ENCODE measurements at places on chromosomes 12 and 14. TPM values are rescaled to one million over a fixed set of nuclear protein-coding genes. Genes with fewer than 3 reads are reported as not detected.

SYCP3 gene
- total RNA-seq = 0.21 TPM

OR4M1 gene
- not detected for total RNA-seq

PIWIL1 gene
- total RNA-seq = 0.21 TPM

CABP1 gene
- 4.9 TPM for total RNA-seq

SLC35F4 gene
- 0.90 TPM for total RNA-seq

HOXC4 gene
- 1.6 TPM for total RNA-seq

GRIN2B gene
- 1.7 TPM for total RNA-seq

RBP5 gene
- 2.6 TPM for total RNA-seq

KCNJ8 gene
- 30.3 TPM for total RNA-seq

RFLNA gene
- total RNA-seq = 6.0 TPM

ABCD4 gene
- total RNA-seq = 30.6 TPM

- no peak for DNase-seq
Measured at GRCh38 chr12:94103986-94104385, 44.4 kb upstream of the PLXNC1 start.

- no peak for DNase-seq
Measured at GRCh38 chr14:102975662-102976061, 53.2 kb downstream of the AMN start.

DNA sequence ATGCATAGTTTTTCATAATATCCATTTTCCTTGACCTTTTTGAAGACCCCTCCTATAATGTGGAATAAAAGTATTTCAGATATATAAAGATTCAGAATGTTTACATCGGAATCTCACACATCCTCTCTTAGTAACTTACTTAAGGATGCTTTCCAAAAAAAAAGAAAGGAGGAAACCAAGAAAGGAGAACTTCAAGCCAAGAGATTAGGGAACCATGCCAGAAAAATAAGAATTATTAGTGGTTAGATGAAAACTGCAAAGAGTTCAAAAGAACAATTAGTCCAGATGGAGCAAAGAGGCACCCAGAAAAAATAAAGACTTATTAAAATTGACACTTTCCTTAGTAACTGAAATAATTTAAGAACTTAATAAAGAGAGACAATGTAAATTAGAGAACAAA, 179.2 kb downstream of the DUSP6 start:
- no peak for DNase-seq

- no peak for DNase-seq
Measured at GRCh38 chr14:100237735-100238418, 1.1 kb upstream of the YY1 start.

GRCh38 chr12:581746-582145, 81.5 kb downstream of the NINJ2 start:
- no peak for DNase-seq

- no peak for DNase-seq
Measured at GRCh38 chr12:90390947-90391346, 564.0 kb downstream of the CCER1 start.

- DNase-seq = no peak
Measured at GRCh38 chr12:105267711-105268110, 31.7 kb upstream of the APPL2 start.

GRCh38 chr12:83140135-83140534, 453.4 kb downstream of the TMTC2 start:
- no peak for DNase-seq

- no peak for DNase-seq
Measured at GRCh38 chr12:6241495-6241894, 41.3 kb downstream of the CD9 start.

DNA sequence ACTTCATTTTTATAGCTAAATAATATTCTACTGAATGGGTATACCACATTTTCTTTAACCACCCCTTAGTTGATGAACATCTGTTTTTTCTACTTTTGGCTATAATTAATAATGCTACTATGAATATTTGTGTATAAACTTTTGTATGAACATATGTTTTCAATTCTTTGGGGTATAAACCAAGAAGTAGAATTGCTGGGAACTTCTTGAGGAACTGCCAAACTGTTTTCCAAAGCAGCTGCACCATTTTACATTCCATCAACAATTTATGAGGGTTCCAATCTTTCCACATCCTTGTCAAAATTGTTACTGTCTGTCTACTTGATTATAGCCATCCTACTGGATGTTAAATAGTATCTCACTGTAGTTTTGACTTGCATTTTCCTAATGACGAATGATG, 221.8 kb downstream of the PRKD1 start:
- no peak for DNase-seq

DNA sequence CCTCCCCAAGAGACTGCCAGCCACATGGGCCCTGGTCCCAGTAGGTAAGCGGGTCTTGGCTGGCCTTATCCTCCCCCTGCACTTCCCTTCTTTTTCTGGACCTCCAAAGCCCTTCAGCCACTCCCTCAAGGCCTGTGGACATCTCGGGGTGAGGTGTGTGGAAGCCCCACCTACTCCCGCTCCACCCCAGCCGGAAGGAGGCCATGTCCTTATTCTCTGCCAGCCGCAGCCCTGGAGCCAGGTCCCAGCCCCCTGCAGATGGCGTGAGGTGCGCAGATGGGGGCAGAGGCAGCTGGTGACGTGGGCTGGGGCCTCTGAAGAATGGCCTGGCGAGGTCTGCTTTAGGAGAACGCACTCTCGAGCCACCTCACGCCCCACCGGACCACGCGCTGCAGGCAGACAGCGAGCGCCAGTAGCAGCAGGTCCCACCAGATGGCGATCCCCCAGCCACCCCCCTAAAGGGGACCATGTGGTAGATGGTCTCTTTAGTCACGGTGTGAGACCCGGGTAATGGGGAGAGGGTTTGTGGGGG, 167.1 kb downstream of the TSPAN9 start:
- no peak for DNase-seq

GRCh38 chr12:43482311-43483085, 69.5 kb downstream of the ADAMTS20 start:
- no peak for DNase-seq

DNA sequence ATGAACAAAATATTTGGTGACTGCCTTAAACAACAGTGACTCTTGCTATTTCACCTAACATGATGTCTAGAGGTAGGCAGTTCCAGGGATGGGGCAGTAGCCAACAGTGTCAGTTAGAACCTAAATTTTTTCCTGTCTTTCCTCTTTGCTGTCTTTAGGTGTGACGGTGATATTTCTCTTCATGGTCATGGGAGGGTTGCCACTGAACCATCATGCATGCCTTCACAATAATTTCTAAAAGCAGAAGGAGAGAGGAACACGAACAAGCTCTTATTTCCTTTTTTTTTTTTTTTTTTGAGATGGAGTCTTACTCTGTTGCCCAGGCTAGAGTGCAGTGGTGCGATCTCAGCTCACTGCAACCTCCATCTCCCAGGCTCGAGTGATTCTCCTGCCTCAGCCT, 2.4 kb downstream of the CCDC63 start:
- DNase-seq = no peak

GRCh38 chr14:33768458-33768830, 182.4 kb downstream of the EGLN3 start:
- no peak for DNase-seq

DNA sequence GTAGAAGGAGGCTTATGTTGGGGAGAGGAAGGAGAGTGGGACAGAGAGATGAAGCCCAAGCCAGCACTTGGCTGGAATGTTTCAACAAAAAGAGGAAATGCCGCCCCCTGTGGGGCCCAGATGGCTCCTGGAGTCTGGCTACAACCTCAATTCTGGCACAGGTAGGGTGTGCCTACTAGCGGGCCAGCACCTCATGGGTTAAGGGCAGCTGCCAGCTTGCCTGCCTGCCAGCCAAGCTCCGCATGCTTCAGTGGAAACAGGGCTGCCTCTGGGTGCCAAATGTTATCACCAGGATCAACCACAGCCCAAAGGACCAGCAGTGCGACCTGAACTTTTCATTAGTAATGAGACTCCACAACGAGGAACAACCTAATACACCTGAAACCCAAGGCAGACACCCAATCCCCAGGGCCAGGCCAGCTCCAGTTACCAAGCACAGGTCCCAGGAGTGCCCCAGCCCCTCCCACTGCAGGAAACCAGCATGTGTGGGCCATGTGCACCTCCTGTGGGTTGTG, 11.3 kb downstream of the RAB15 start:
- DNase-seq = no peak

- no peak for DNase-seq
Measured at GRCh38 chr12:16168078-16168477, 109.4 kb downstream of the SLC15A5 start.

- DNase-seq = no peak
Measured at GRCh38 chr12:130555628-130556485, 160.2 kb downstream of the RIMBP2 start.

GRCh38 chr14:93669632-93670031, 118.7 kb downstream of the PRIMA1 start:
- no peak for DNase-seq

GRCh38 chr12:115451780-115452736, 768.1 kb upstream of the TBX3 start:
- no peak for DNase-seq

GRCh38 chr14:39967885-39968284, 535.7 kb upstream of the FBXO33 start:
- no peak for DNase-seq

GRCh38 chr12:32821710-32822109, 66.0 kb upstream of the YARS2 start:
- no peak for DNase-seq

- DNase-seq = no peak
Measured at GRCh38 chr12:122081083-122081696, 2.6 kb downstream of the MLXIP start.

DNA sequence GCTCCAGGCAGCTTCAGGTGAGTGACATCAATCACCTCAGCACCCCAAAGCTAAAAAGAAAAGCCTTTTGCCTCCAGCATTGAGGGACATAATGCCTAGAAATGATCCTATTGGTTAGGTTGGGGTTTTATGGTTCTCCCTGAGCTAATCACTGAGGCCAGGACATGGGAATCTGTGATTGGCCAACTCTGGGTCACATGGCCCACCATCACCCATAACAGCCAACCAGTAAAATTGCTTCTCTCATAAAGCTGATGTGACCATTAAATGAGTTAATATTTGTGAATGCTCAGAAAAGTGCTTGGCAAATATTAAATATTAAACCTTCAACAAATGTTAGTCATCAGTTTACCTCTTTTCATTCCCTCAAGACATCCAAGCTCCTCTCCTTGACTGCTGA, 60.2 kb downstream of the TBX3 start:
- no peak for DNase-seq

DNA sequence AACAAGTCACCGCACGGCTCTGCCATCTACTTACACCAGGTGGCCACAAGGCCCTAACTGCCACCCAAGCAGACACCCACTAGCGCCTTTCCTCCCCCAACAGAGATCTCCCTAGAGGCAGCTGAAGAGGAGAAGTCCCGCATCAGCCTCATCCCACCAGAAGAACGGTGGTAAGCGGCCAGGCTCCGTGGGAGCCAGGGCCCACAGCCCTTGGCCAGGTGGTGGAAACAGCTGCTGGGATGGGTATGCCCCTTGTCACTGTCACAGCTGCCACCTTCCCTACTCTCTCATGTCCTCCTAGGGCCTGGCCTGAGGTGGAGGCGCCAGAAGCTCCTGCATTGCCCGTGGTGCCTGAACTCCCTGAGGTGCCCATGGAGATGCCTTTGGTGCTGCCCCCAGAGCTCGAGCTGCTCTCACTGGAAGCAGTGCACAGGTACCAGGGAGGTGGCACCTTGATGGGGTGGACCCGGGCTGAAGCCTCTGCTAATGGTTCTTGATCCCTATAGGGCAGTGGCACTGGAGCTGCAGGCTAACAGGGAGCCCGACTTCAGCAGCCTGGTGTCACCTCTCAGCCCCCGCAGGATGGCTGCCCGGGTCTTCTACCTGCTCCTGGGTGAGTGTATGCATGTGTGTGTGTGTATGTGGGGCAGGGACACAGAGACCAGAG, 7.5 kb downstream of the REC8 start:
- no peak for DNase-seq

- DNase-seq = no peak
Measured at GRCh38 chr14:30016002-30016401, 88.4 kb upstream of the PRKD1 start.

DNA sequence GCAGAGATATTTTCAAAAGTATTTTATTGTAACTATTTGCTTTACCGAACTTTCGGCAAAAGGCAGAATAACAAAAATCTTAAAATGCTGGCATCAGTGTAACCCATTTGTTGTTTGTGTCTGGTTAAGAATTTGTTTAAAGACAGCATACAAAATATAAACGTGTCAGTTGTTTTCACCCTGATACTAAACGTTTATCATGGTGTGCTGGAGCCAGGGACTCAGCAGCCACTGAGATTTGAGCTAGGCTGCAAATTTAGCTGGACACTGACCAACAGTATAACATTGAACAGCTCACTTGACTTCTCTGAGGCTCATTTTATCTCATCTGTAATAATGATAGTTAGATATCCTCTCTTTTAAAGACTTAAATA, 183.7 kb downstream of the TMTC3 start:
- DNase-seq = no peak

DNA sequence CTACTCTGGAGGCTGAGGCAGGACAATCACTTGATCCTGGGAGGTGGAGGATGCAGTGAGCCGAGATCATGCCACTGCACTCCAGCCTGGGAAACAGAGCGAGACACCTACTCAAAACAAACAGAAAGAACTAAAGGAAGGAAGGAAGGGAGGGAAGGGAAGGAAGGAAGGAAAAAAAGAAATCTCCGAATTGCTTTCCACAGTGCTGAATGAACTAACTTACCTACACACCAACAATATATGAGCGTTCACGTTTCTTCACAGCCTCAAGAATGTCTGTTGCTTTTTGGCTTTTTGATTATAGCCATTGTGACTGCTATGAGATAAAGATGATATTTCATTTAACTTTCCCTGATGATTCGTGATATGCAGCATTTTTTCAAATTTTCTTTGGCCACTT, 1343.7 kb downstream of the LRFN5 start:
- DNase-seq = no peak

DNA sequence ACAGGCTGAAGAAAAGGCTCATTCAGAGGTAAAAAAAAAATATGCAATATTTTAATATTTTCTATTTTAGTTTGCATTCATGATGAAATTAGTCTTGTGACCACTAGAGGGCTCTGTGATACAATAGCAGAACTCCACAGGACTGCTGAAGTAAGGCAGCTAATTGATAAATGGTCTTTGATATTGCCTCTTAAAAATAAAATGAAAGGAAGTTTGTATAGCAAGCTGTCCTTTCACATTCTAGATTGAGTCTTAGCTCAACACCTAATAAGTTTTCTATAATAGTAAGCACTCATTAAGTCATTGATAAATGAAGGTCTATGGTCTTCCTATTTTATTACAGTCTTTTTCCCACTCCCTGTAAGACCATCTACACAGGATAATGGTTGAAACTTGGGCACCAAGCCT, 315.7 kb downstream of the NAV3 start:
- no peak for DNase-seq

- DNase-seq = no peak
Measured at GRCh38 chr12:15469356-15469755, 147.0 kb downstream of the PTPRO start.

DNA sequence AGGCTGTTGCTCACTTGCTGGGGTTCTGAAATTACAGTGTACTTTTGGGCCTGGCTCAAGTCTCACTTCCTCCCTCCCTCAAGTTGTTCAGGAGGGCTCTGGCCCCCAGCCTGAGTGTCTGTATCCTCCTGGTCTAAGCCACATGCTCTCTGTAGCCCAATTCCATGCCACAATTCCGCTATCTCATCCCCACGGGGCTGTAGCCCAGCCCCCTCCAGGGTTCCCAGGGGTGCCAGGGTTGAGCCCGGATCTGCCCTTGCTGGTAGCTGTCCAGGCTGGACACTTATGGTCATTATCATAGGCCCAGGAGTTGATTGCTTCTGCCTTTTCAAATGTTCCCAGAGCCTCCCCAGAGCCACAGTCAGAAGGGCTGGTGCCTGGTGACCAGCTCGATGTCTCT, 65.3 kb downstream of the PRIMA1 start:
- no peak for DNase-seq
